ENCODE measurements at places on chromosomes 7 and 10.

DNA sequence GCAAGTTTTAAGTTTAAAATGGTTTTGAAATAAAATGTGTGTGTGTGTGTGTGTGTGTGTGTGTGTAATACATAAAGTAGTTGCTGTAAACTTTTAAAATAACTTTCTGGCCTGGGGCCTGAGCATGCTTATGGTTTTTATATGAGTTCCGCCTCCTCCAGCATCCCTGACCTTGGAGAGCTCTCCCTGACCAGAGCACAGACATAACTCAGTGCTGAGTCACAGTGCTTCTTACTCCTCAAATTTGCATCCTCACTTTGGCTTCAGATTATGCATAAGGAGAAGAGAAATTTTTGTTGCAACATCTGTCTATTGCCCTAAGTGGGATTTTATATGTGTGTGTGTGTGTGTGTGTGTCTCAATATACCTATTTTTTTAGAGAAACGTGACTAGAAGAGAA, 200.8 kb downstream of the ELMO1 start:
- DNase-seq: no peak

DNA sequence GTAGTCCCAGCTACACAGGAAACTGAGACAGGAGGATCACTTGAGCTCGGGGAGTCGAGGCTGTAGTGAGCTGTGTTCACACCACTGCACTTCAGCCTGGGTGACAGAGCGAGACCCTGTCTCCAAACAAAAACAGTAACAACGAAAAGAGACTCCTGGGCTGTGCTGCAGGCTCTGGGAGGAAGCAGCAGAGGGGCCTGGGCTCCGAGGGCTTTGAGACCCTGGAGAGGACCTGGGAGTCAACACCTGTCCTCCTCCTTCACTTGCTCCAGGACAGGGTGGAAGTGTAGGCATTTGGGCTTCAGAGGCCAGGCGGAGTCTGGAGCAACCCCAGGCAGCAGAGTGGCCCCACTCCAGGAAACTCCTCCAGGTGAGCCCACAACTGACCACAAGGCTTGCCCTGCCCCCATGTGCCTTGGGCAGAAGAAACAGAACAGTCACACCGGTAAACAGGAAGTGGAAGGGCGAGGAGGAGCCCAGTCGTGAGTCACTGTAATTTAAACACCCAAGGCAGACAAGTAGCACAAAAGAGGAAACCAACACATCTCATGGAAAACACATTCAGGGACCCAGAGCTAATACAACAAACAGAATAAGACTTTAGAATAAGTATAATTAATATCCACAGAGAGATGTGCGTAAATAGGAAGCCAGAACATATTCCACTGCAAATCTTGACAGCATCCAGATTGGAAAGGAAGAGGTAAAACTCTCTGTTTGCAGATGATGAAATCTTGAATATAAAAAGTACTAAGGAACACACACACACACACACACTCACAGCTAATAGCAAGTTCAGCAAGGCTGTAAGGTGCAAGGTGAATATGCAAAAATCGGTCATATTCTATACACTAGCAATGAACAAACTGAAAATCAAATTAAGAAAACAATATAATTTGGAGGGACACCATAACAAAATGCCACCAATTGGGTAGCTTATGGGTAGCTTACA, 20.5 kb upstream of the RASGEF1A start:
- peak; percentile 34 for DNase-seq

- DNase-seq: no peak
Observed at GRCh38 chr10:61992671-61993668, 91.5 kb downstream of the ARID5B start.

DNA sequence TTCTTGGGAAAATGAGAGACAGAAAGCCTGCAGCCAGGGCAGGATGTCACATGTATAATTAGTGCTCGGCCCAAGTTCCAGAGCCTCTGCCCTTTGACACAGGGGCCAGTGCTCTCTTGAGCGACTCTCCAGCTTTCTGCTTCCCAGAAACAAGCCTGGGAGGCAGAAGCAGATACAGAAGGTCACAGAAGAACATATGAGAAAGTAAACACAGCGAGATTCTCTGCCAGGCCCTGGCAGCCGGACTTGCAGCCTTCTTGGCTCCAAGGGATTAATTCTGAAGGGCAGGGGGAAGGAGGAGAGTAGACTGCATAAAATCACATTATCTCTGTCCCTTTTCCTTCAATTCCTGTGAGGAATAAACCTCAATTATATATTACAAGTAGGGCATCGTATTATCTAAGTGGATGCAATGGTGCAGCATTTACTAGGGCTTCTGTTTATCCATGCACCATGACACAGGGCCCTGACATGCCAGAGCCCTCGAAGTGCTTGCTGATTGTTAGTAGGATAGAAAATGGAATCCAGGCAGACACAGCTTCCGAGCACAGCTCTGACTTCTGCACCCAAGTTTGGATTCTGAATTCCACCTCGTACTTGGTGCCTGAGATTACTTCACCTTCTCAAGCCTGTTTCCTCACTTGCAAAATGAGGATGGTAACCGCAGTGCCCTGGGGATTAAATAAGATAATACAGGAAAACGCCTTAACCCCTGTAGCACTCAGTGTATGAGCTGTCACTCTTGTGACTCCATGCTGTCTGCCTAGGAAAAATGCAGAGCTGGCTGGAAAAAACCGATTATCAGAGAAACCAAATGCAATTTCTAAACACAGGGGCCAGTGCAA, 536.5 kb downstream of the TNS3 start:
- no peak for DNase-seq

- no peak for DNase-seq
Observed at GRCh38 chr10:72954596-72955554, at the start of gene PLA2G12B. PLA2G12B (minus strand) TSS chr10:72954806; CDS start chr10:72954685, 121 bp downstream.

GRCh38 chr7:30896783-30897637, 14.6 kb upstream of the AQP1 start:
- no peak for DNase-seq

- no peak for DNase-seq
Observed at GRCh38 chr10:106996510-106996909, 168.0 kb downstream of the SORCS1 start.

DNA sequence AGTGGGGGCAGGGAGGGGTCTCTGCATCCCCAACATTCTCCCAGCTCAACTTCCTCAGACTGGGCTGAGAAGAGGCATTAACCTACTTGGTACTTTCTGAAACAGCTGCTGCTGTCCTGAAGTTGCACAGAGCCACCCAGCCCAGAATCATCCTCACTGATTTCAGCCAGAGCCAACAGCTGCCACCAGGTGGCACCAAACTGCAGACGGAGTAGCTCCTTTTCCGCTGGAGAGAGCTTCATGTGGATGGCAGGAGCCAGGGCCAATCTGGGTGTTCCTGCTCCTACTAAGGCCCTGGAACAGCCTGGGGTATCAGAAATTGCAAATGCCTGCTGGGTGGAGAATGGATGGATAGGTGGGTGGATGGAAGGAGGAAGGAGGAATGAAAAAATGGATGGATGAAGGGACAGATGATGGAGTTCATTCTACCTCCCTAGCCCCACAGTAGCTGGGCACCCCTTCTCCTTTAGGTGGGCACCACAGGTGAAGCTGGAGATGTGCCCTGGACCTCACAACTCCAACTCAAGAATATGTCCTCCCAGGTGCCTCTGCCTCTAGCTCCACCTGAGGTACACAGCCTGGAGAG, 11.8 kb upstream of the DRGX start:
- peak; percentile 80 for DNase-seq

- DNase-seq: no peak
Observed at GRCh38 chr10:47376522-47377220, 7.4 kb downstream of the ZNF488 start.

GRCh38 chr10:90319188-90319914, 538.5 kb downstream of the HTR7 start:
- DNase-seq: no peak

DNA sequence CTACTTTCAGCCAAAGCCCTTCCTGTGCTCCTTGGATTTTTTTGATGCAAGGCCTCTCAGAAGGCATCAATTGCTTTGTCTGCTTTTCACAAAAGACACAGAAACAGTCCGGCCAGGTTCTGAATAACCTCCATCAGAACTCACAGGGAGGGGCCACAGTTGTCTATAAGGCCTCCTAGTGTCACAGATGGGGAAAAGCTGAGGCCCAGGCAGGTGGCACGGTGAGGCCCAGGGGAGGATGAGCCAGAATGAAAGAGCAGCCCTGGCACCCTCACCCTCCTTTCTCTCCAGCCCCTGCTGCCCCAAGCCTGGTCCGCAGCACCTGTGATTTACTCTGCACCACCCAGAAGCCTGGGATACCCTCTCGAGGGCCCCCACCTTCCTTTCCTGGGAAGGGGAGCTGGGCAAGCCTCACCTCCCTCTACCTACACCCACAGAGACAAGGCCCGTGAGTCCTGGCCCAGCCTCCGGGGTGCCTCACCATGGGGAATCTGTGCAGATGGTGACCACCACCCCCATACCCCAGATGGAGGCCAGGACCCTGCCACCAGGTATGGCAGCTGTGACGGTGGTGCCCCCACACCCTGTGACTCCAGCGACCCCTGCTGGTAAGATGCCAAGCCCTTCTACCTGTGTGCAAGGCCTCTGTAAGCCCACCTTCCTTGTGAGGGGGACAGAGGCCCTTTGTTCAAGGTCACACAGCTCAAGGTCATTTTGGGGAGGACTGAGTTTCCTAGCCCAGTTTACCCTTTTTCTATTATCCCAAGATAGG, 26.2 kb upstream of the ZNF467 start:
- DNase-seq: peak; percentile 61
